GM12878 (cell line): ENCODE measurements at places on chromosomes 12 and 14. TPM values are rescaled to one million over a fixed set of nuclear protein-coding genes. Genes with fewer than 3 reads are reported as not detected.
A peak's percentile ranks its signal among the peaks of the same experiment; 100 is the strongest.

- H3K27ac ChIP-seq: no peak overlapping the region
- H3K36me3 ChIP-seq: no peaks in the 10 kb centered on the region
- DNase-seq: no peak
- H3K27me3 ChIP-seq: peaks cover 6% of the 10 kb centered on the region; the same call in 1 of the 2 replicates
- H3K4me3 ChIP-seq: no peak overlapping the region
These were observed 1.8 kb upstream of the COCH start for GRCh38 chr14:30872602-30873001.

Gene RNASE4
- 0.29 and 1.1 TPM in 2 replicates for total RNA-seq

Gene CFAP251
- 0.85 and 0.97 TPM in 2 replicates for total RNA-seq

DNA sequence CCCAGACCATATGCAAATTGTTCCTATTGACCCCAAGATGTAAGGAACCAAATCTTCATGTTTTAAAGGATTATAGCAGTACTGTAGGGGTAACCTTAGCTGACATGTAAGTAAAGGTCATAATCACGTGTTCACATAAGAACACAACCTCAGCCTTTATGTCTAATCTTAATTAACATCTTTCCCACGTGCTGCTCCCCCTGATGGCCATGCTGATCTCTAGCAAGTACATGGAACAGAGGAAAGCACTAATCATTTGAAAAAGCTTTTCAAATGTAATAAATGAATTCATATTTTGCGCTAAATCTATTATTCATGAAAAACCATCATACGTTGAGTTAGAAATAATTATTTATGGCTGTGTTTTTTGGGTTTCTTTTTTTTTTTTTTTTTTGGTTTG, 30.5 kb upstream of the ITPR2 start:
- no peak for DNase-seq
- H3K4me1 ChIP-seq: peaks cover 5% of the 10 kb centered on the region; the same call in 1 of the 2 replicates
- H3K4me3 ChIP-seq: no peak overlapping the region
- no peak overlapping the region for H3K27ac ChIP-seq

Gene RNASE7
- total RNA-seq: not detected in 2 replicates

DNA sequence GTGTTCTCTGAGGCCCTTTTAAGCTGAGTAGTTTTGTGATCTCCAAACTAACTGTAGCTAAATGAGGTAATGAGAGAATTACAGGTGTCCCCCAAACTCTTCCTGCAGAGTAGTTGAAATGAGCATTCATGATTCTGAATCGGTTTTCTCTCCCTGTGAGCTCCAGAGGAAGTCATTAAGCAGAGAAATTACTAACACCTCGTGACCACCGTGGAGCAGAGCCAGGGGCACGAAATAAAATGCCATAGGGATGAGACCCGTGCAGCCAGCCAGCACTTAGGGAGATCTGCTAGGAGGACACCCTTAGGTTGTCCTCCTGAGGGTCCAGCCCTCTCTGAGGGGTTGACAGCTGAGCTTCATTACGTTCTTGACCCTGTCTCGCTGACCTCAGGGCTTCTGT, 79.5 kb downstream of the SLC25A47 start:
- no peak for DNase-seq
- no peaks in the 10 kb centered on the region for H3K36me3 ChIP-seq
- H3K4me3 ChIP-seq: no peak overlapping the region
- no peaks in the 10 kb centered on the region; the same call in 1 of the 2 replicates for H3K4me1 ChIP-seq
- H3K27ac ChIP-seq: no peak overlapping the region
- H3K27me3 ChIP-seq: no peaks in the 10 kb centered on the region

DNA sequence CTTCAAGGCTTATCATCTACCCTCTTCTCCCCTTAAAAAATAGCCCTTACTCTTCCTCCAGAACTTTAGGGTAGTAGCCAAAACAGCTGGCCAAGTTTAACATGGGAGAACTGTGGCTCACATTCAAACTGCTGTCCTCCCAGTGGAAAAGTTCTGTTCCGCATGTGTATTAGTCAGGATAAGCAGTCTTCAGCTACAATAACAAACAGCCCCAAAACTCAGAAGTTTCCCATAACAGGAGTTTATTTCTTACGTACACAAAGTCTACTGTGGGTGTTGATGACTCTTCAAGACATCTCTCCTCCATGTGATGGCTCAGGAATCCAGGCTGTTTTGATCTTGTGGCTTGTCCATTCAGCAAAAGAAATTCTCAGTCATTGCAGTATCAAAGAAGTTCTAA, 35.5 kb downstream of the MYO1H start:
- no peak overlapping the region for H3K4me3 ChIP-seq
- H3K4me1 ChIP-seq: no peaks in the 10 kb centered on the region
- H3K27me3 ChIP-seq: no peaks in the 10 kb centered on the region

DNA sequence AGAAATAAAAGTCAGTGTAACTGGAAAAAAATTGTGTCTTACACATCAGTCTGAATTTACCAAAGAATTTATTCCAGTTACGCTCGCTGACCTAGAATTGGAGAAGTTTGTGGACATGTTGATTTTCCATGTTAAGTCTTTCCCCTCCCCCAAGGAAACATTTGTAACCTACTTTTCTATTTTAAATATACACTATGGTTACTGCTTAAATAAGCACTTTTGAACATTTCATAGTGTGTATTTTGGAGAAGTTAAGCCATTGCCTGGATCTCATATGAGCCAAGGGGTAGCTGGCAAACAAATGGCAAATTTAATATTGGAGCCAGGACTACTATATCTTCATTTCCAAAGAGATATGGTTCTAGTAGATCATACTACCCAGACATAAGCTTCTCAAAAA, 42.9 kb upstream of the NT5DC3 start:
- no peak overlapping the region for H3K27ac ChIP-seq
- H3K36me3 ChIP-seq: no peaks in the 10 kb centered on the region
- DNase-seq: no peak
- H3K27me3 ChIP-seq: no peaks in the 10 kb centered on the region

GRCh38 chr14:100582496-100583165, 4.6 kb downstream of the BEGAIN start:
- H3K4me3 ChIP-seq: no peak overlapping the region
- no peaks in the 10 kb centered on the region for H3K4me1 ChIP-seq
- H3K36me3 ChIP-seq: no peaks in the 10 kb centered on the region
- no peak for DNase-seq
- H3K27ac ChIP-seq: no peak overlapping the region

DNA sequence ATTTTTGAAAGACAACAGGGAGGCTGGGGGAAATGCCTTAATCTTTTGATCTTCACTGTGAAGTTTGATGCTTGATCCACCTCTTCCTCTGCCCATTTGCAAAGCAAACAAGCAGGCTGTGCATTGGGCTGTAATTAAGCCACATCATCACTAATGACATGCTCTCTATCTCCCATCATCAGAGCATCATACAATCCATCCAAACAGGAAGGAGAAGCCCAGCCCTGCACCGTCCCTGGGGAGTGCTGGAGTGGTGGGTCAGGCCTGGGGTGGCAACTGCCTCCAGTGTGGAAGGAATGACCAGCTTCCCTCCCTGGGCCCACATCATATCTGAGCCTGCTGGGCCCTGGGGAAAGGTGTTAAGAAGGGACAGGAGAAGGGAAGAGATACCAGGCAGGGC, 6.9 kb upstream of the KRT74 start:
- DNase-seq: no peak
- H3K4me3 ChIP-seq: no peak overlapping the region
- peaks cover 3% of the 10 kb centered on the region for H3K27me3 ChIP-seq
- no peak overlapping the region for H3K27ac ChIP-seq

Gene KRT6A
- total RNA-seq: not detected in 2 replicates

Gene FAIM2
- not detected in 2 replicates for total RNA-seq

GRCh38 chr14:80926397-80927082, 15.0 kb downstream of the CEP128 start:
- no peaks in the 10 kb centered on the region for H3K27me3 ChIP-seq
- peaks cover 21% of the 10 kb centered on the region for H3K4me1 ChIP-seq
- no peak overlapping the region for H3K27ac ChIP-seq
- H3K4me3 ChIP-seq: no peak overlapping the region

DNA sequence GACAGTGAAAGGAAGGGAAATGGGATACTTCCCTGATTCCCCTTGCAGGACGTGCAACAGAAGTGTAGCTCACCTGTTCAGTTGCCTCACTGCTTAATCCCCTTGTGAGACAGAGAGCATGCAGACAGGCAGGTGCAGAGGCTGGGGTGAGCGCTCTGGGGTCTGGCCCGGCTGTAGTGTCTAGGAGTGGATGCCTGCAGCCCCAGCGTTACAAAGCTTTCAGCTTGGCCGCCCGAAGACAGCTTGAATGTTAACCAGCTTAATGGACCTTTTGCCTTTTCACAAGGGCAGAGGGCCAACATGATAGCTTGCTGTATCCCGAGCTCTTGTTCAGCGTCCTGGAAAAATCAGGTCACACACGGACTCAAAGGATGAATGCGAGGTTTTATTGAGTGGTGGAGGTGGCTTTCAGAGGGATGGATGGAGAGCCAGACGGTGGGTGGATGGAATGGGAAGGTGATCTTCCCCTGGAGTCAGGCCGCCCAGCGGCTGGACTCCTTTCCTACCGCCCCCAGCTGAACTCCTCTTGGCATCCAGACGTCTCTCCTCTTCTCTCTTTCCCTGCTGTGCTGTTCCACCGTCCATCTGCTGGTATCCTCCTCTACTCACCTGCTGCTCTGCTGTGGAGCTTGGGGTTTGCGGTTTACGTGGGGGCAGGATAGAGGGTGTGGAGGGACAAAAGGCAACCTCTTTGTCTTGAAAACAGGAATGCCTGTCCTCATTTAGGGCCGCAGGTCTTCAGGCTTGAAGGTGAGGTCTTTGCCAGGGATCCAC, 86.2 kb upstream of the RESF1 start:
- H3K4me3 ChIP-seq: no peak overlapping the region
- H3K4me1 ChIP-seq: peaks cover 10% of the 10 kb centered on the region
- DNase-seq: no peak
- no peak overlapping the region for H3K27ac ChIP-seq
- no peaks in the 10 kb centered on the region for H3K27me3 ChIP-seq
- H3K36me3 ChIP-seq: no peaks in the 10 kb centered on the region

Gene ASCL1
- total RNA-seq: 20.2 and 21.4 TPM in 2 replicates

Gene SMCO2
- total RNA-seq: 0.27 and 1.0 TPM in 2 replicates

- H3K4me1 ChIP-seq: no peaks in the 10 kb centered on the region
- H3K27me3 ChIP-seq: no peaks in the 10 kb centered on the region
- H3K4me3 ChIP-seq: no peak overlapping the region
- no peak for DNase-seq
These were observed 26.8 kb downstream of the CEP170B start for GRCh38 chr14:104891664-104892530.

GRCh38 chr12:58961906-58962305, 41.6 kb upstream of the LRIG3 start:
- H3K4me1 ChIP-seq: no peaks in the 10 kb centered on the region
- no peak for DNase-seq
- no peaks in the 10 kb centered on the region for H3K36me3 ChIP-seq
- no peak overlapping the region for H3K27ac ChIP-seq

- no peaks in the 10 kb centered on the region; the same call in 1 of the 2 replicates for H3K27me3 ChIP-seq
- H3K27ac ChIP-seq: no peak overlapping the region
- H3K4me1 ChIP-seq: no peaks in the 10 kb centered on the region
These were observed 382.6 kb downstream of the SNAPC1 start for GRCh38 chr14:62144863-62145262.

DNA sequence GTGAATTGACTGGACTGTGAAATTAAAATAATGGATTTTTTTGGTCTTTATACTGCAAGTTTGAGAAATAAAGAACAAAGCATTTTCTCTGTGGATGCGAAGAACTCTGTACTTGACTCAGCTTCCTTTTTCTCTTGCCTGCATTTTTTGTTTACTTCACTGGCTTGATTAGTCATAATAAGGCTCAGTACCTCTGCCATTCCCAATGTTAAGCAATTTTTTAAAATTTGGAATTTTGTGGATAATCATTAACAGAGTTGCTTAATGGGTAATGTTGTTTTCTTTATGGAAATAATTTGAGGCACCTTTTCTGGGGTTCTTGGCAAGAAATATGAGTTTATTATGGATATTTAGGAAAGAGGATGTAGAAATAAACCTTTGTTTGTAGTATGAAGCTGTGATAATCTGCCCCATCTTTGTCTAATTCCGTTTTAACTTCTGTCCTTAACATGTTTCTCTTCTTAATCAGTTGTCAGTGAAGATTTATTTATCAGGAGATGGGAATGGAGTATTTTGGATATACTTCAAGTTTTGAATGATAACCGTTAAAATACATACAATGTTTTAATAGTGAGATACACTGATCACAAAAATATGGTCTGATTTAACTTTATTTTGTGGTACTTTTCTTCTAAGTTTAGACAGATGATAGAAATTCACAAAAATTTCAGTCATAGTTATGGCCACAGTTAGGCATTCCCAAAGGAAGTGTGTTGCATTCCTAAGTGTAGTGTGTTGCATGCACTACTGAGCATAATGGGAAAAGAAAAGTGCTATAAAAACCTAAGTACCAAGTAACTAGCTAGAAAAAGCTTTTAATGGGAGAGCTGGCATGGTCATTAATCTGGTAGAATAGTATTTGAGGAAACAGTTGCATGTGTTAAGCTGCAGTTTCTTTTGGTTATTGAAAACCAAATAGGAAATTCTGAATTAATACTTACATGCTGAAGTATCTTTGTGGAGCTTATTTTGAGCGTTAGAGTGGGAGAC, 27.7 kb downstream of the WNK1 start:
- H3K36me3 ChIP-seq: 0 out of 2 replicates have a peak, but pooled peaks cover 2% of the 10 kb centered on the region
- peak overlapping the region; percentile 50 for H3K4me3 ChIP-seq
- DNase-seq: no peak
- H3K4me1 ChIP-seq: peaks cover 22% of the 10 kb centered on the region
- H3K27ac ChIP-seq: peak overlapping the region; percentile 46
- no peaks in the 10 kb centered on the region for H3K27me3 ChIP-seq

DNA sequence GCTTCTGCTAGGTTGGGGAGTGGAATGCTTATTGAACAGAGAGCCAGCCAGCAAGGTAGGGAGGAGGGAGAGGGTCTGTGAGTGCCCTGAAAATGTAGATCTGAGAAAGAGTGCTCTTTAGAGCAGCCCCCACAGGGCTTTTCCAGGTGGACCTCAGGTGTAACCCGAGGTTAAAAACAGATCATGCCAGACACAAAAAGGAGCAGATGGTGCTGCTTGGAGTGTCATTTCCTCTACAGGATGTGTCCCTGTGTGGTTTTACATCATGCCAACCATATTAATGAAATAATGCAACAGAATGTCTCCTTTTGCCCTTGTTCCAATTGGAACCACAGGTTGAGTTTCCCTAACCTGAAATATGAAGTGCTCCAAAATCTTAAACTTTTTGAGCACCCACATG, 6.4 kb downstream of the SUSD6 start:
- peak overlapping the region; percentile 97 for H3K27ac ChIP-seq
- peak overlapping the region; percentile 64 for H3K4me3 ChIP-seq
- H3K27me3 ChIP-seq: no peaks in the 10 kb centered on the region
- no peaks in the 10 kb centered on the region; the same call in 1 of the 2 replicates for H3K36me3 ChIP-seq

Gene WNT1
- total RNA-seq: not detected in 2 replicates

DNA sequence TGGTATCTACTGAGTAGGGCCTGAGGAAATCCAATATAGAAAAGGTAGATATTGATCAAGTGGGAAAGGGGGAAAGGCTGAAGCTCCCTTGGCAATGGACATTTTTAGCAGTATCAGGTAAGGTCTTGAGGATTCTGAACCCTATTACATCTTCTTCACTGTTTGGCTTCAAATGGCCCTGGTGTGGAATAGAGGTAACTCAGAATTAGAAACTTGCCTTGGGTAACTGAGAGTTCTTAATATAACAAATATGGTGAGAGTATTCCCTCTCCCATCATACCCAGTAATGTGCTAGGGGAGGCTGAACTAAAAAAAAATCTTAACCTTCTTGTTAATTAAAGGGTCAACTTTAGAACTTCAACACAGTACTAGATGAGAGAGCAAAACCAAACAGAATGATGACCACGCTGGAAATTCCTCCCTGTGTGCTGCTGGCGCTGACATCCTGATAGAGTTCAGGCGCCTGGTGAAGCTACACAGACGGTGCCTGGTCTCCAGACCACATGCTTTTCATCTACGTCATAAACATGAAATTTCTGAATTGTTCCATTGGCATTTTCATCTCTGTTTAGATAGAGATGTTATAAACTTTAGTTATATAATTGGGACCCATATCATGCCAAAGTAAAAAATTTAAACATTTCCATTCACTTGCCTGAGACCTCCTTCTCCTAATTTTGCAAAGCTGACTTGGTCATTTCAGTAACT, 128.3 kb downstream of the AKAP6 start:
- H3K36me3 ChIP-seq: no peaks in the 10 kb centered on the region
- no peak overlapping the region for H3K4me3 ChIP-seq
- H3K4me1 ChIP-seq: no peaks in the 10 kb centered on the region
- no peak overlapping the region for H3K27ac ChIP-seq
- DNase-seq: no peak
